ENCODE measurements at places on chromosomes 6 and 20.

DNA sequence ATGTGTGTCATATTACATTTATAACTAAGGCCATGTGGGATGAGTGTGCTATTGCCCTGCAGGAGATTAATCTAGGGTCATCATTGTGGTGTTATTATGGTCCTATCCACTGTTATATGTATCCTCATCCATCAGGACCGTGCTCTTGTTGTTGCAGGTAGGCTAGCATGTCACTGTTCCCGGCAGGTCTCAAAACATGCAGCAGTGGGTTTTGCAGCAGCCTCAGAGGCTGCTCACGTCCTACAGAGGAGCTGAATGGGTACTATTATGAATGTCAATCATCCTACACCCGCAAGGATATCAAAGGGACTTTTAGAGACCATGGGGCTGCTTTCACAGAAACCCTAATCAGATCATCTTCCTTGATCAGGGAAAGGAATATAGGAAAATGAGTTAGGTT, 318.2 kb downstream of the SAMD5 start:
- DNase-seq = no peak

GRCh38 chr6:75755704-75756103, 6.7 kb downstream of the MYO6 start:
- DNase-seq = no peak

DNA sequence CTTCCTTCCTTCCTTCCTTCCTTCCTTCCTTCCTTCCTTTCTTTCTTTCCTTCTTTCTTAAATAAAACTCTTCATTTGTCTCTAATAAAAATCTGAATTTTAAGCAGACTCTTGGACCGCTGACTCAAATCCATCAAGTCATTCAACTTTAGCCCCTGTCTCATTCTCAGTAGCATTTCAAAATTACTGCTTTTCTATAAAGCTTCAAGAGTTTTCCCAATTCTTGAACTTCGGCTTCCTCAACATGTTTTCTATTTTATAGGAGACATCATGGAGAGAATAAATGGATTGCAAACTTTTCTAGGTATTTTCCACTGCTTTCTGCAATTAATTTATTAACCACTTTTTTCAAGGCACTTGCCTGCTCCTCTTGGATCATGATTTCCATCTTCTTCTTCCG, 497.1 kb upstream of the GJE1 start:
- no peak for DNase-seq

DNA sequence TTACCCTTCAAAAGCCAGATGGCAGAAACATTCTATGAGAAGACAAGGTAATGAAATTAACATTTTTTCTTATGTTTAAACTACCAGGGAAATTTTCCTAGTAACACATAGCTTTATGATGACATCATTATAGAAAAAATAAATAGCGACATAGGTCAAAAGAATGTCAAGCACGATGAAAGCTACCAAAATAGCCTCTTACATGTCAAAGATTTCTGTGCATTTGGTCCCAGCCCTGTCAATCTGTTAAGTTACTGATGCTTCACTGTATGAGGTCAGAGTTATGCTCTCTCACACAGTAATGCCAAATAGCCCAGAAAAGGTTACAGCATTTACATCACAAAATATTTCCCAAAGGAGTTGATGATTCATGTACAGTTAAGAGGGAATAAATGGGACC, 199.8 kb upstream of the DEFB112 start:
- DNase-seq = no peak

DNA sequence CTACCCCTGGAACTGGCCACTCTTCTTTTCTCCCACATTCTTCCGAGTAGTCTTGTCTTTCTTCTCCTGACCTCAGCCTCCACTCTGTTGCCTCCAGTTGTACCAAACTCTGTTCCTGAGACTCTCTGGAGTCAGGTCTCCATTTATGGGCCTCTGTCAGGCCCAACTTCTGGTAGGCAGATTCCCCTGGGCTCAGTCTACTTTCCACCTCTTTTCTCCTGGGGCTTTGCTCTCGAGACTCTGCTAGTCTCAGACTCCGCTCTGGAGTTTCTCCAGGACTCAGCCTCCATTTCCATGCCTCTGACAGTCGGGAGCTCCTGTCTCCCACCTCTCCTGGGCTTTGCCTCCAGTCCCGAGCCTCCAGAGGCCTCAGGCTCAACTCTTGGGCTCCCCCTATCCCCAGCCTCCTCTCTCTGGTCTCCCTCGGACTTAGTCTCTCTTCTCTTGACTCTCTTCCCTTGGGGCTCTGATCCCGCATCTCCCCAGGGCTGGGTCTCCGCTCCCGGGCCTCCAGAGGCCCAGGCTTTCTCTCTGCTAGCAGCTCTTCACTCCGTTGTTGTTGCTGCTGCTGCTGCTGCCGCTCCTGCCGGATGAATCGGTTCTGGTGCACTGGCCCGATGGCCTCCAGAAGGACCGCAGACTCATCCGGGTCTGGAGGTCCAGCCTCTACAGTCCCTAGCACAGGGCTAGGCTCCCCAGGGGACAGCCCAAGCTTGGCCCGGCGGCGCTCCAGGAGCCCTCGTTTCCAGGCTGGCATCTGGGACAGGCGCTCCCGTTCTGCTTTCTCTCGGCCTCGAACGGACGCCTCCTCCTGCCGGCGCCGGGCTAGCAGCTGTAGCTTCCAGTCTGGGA, 1.1 kb downstream of the PPP1R18 start:
- no peak for DNase-seq

DNA sequence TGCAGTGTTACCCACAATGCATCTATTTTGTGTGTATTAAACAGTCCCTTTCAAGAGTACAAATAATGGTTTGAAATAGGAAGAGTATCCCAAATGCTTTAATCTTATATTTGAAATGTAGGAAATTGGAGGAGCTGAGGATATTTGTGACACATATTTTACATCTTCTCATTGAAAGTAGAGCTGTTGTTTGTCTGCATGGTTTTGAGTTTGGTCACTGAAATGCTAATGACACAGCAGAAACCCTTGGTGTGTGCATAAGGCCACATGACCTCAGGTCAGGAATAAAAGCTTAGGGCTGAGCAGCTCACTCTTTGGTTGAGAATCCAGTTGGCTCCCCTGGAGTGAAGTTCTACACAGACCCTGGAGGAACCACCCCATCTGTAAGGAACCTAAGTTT, 49.8 kb downstream of the TPD52L1 start:
- no peak for DNase-seq

DNA sequence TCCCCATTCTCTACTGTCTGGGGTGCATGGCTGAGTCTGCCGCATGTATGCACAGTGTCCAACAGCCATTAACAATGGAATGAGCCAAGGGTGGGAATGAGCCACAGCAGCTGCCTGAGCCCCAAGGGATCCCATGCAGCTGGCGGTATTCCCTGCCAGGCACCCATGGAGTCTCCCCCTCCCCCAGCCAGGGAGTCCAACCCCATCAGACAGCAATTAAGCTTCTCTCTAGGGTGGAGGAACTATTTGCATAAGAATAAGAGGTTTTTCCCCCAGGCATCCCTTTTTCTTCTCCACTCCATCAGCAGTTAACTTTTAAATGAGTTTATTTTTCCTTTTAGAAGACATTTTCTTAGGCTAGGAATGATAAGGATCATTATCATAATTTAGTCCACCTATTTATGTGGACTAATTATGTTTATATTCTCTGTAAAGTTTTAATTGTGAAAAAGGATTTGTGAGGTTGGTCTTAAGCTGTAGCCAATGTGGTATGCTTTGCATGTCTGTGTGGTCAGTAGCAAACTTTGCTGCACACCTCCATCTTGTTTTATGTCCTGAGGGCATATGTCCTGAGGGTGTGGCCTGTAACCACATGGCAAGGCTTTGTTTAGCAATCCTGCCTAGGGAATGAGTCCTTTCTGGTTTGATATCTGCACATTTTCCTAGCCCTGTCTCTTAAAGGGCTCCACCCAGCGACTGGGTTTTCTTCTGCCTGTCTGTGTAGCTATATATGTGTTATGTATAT, 158.9 kb upstream of the OLIG3 start:
- DNase-seq = no peak

DNA sequence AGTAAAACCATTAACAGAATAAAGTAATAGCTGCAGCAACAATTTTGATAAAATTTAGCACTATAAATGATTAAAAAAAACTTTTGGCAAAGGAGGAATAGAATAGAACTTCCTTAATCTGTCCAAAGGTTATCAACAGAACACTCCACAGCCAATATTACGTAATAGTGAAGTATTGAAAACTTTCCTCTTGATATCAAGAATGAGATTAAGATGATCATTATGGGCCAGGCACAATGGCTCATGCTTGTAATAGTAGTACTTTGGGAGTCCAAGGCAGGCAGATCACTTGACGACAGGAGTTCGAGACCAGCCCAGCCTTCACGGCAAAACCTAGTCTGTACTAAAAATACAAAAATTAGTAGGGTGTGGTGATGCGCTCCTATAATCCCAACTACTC, 26.0 kb downstream of the SOBP start:
- no peak for DNase-seq

- DNase-seq = no peak
Observed at GRCh38 chr6:112307707-112308106, 39.4 kb upstream of the RFPL4B start.

- DNase-seq = peak; percentile 88
Observed at GRCh38 chr6:136113736-136114173, 136.4 kb downstream of the MTFR2 start.

- DNase-seq = no peak
Observed at GRCh38 chr6:166635013-166635970, 8.2 kb upstream of the RPS6KA2 start.

DNA sequence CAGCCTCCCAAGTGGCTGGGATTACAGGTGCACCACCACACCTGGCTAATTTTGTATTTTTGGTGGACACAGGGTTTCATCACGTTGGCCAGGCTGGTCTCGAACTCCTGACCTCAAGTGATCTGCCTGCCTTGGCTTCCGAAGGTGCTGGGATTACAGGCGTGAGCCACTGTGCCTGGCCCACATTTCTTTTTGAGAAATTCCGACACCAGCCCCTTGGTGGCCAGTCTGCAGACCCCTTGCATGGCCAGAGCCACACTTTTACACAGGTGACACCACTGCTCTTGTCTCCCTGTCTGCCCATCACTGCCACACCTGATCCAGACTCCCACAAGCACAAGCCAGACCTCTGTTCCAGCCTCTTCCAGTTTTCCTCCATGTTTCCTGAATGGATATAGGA, 33.0 kb downstream of the SRSF3 start:
- DNase-seq = no peak

DNA sequence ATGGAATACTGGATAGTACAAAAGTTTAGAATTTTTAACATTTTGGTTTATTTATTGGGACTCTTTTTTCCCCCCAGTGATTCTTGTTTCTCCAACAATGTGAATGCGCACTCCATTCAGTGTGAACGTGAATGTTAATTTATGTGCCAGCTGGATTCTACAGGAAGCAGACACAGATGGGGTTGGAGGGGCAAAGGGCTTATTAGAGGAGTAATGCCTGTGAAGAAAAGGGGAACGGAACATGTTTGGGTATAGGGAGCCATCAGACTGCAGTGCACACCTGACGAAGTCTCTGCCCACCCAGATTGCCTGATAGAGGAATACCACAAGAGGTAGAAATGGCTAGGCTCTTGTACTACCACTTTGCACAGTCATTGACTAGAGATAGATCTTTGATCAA, 48.2 kb downstream of the PTPRA start:
- no peak for DNase-seq

DNA sequence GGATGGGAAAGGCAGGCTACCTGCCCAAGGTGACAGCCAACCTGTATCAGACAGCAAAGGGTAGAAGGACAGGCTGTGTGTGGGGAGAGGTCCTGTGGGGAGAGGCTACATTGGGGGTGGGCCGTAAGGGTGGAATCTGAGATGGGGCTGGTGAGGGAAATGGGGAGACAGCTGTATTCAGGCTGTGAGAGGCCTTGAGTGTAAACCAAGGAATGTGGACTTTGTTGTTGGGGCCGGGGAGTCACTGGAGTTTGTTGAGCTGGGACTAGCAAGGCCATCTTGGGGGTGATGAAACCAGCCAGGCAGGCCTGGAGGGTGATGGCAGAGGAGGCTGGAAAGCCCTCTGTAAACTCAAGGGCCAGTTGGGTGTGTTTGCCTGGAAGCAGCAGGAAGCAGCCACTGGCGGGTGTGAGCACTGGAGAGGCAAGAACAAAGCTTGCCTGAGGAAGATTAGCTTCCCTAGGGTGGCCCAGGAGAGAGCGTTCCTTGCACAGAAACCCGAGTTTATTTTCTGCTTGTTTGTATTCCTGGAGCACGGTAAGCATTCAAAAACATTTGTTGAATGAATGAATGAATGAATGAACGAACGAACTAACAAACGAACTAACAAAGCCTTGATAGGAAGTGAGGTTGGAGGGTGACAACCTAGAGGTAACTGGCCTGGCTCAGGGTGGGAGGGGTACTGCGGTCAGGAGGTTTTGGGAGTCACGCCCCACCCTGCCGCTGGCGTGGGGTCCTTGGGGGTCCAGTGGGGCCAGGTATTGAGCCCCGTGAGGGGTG, 18.9 kb downstream of the TTBK1 start:
- no peak for DNase-seq

GRCh38 chr6:127518710-127519468, at the start of gene MTCL3:
Gene MTCL3 (minus strand): TSS chr6:127519335.
- peak; percentile 87 for DNase-seq

DNA sequence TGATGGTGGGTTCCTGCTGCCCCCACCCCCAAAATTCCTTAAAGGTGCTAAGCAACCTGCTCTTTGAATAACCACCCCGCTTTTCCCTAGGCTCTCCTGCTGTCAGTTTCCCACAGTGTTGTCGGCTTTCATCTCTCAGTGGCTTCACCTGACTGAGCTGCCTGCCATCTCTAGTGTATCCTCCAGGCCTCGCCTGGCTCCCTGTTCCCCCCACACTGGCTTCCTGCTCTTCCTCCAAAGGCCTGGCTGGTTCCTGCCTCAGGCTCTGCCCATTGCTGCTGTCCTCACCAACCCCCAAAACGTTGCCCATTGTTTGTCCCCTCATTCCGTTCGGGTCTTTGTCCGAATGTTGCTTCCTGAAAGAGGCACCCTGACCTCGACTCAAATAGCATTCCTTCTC, 93.8 kb upstream of the POPDC3 start:
- DNase-seq = no peak

DNA sequence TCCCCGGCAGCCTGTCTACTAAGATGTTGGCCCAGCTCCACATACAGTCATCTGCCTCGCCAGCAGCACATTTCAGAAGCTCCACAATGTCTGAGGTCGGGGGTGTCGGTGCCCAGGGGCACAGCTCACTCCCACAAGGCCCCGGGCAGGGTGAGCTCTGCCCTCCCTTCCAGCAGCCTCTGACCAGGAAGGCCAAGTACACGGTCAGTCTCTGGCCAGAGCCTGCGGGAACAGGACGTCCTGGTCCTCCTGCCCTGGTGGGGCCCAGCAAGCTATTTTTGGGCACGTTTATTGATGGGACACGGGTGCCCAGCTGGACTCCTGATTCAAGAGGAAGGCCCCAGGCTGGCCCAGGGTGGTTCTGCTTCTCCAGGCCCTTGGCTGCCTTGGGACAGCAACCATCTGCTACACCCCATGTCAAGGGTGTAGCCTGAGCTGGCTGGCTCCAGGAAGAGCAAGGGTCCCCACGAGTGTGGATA, 114.9 kb upstream of the PTPN1 start:
- DNase-seq = no peak
